ENCODE measurements at places on chromosomes 6 and 20.

GRCh38 chr6:64437996-64438395, 802.4 kb downstream of the PHF3 start:
- no peak for DNase-seq

DNA sequence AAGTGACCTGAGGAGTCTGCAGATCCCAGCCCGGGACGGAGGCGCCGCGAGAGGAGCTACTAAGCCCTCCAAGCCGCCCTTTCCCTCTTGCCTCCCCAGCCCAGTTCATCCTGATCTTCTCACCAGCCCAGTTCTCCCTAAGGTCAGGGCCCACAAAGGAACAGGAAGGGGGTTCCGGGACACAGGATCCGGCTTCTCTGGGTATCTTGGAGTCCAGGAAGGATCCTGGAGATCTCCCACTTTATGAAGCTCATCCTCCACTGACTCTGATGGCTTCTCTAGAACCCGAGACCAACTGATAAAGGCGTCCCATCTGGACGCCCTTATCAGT, 36.9 kb upstream of the HLA-C start:
- no peak for DNase-seq

DNA sequence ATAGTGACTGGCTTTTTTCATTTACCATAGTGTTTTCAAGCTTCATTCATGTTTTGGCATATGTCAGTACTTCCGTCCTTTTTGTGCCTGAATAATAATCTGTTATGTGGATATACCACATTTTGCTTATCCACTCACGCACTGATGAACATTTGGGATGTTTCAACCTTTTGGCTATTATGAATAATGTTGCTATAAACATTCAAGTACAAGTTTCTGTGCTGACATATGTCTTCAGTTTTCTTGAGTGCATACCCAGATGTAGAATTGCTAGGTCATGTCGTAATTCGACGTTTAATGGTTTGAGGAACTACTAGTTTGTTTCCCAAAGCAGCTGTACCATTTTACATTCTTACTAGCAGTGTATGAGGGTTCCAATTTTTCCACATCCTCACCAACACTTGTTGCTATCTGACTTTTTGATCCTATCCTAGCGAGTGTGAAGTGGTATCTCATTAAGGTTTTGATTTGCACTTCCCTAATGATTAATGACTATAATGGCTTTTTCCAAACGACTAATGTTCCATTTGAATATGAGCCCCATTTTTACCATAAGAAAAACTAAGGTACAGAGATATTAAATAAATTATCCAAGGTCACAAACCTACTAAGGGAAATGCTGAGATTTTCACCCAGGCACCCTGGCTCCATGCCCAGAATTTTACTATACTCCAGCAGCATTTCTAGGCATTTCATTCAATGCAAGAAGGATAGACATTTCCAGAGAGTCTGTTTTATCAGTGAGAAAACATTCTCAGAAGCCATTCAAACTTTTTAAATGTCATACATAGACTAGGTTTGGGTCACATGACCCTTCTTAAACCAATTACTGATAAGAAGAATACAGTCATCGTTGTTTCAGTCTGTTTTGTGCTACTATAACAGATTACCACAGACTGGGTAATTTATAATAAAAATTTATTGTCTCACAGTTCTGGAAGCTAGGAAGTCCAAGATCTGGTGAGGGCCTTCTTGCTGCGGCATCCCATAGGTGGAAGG, 71.1 kb upstream of the RUNX2 start:
- no peak for DNase-seq

- DNase-seq = no peak
Measured at GRCh38 chr6:108941859-108942258, 93.6 kb downstream of the ARMC2 start.

GRCh38 chr6:37452522-37452921, 19.5 kb downstream of the CMTR1 start:
- DNase-seq = no peak

GRCh38 chr6:112649853-112650252, 302.7 kb downstream of the RFPL4B start:
- no peak for DNase-seq

GRCh38 chr6:111912904-111913303, 39.7 kb upstream of the FYN start:
- DNase-seq = no peak

DNA sequence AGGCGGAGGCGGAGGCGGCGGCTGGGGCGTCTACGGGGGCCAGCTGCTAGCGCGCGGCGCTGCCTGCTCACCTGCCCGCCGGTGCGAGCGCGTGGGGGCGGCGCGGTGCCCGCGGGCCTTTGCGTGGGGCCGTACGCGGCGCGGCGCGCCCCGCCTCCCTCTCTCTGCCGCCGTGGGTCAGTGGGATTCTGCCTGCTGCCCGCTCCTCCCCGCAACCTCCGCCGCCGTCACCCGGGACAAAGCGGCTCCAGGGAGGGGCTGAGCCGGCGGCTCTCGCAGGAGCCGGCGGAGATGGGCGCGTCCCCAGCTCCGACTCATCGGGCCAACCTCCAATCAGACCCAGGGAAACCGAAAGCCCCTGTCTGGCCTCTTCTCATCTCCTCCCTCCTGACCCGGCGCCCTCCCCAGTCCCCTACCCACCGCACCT, at the start of gene RCAN2:
RCAN2 (minus strand) TSS at position 249 of the 427 bp plus-strand sequence.
- peak; percentile 31 for DNase-seq

DNA sequence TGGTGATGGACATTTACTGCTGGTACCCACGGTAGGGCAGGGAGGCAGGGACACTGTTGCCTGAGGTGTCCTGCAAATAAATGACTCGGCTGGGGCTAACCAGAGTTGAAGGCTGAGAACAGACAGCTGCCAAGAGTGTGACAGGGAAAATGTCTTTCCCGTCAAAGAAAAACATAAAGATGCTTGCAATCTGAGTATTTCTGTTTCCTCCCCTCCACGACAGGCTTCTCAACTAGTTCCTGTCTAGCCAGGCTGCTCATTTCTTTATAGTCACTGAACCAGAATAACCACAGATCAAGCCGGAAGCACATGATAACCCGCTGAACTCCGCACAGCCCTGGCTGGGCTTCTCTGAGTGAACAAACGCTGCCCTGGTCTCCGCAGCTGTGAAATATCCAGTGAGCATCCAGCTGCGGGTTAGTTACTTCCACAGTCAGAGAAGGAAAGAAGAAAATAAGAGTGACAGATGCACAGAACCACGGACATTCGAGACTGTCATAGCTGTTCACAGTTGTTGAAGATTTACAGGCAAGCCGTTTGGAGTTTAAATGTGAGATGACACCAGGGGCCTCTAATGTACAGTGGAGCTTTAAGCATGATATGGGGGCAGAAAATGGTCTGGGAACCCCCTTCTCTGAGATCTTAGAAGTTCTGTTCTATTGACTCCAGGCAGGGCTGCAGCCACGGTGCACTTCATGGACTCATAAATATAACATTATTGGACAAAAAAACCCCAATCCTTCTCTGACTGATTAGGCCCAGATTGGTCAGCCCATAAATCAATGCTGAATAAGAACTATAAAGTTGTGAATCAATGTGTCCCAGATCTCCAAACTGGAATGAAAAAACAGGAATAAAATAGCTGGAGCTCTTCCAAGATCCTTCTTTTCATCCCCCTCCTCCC, 299.9 kb upstream of the SUPT3H start:
- DNase-seq = peak; percentile 6

DNA sequence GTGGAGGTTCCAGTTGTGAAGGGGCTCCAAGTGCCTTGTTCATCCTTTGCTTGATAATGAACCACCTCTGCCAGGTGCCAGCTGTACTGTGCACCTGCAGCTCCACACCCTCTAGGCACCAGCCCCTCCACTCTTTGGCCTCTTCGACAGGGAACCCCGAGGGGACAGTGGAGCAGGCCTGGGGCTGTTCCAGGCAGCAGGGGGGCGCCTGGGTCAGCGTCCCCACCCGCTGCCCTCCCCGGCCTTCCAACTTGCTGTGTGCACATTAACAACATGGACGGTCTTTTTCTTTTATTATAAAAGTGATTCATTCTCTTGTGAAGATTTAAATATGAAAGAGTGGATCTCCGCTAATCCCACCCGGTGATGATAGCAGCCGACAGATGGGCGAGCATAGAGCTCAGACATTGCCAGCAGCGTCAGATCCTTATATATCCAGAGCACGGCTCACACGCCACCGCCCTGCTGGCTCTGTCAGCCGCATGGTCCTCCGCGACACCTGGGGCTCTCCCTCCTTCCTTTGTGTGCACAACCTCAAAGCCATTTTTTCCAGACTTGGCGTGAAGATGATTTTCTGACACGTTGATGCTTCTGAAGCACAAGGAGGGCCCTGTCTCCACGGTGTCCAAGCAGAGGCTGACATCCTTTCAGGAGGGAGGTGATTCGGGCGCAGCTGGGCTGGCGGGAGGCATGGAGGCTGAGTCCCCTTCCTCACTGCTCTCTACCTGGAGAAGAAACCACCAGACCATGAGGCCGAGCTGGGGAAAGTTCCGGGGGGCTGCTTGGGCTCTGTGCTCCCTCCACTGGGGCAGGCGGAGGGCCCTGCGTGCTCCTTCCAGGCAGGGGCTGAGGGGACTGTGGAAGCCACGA, 22.2 kb upstream of the MRGBP start:
- no peak for DNase-seq

GRCh38 chr6:168627506-168628175, 186.7 kb downstream of the SMOC2 start:
- no peak for DNase-seq

GRCh38 chr20:18548465-18548864, 18.8 kb upstream of the SMIM26 start:
- DNase-seq = no peak

DNA sequence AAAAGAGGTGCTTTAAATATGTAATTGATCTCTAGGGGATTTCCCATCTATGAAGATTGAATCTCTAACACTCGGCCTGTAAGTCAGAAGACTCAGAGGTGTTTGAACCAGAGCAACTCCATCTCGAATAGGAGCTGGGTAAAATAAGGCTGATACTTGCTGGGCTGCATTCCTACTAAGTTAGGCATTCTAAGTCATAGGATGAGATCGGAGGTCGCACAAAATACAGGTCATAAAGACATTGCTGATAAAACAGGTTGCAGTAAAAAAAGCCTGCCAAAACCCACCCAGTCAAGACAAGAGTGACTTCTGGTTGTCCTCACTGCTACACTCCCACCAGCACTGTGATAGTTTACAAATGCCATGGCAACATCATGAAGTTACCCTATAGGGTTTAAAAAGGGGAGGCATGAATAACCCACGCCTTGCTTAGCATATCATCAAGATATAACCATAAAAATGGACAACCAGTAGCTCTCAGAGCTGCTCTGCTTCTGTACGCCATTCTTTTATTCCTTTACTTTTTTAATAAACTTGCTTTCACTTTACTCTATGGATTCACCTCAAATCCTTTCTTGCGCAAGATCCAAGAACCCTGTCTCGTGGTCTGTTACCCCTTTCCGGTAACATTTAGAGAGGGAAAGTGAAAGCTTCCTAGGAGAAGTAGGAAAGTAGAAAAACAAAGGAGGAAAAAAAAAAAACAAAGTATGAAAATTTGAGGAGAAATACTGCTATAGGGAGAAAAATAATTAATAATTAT, 129.7 kb upstream of the PHACTR1 start:
- DNase-seq = no peak

DNA sequence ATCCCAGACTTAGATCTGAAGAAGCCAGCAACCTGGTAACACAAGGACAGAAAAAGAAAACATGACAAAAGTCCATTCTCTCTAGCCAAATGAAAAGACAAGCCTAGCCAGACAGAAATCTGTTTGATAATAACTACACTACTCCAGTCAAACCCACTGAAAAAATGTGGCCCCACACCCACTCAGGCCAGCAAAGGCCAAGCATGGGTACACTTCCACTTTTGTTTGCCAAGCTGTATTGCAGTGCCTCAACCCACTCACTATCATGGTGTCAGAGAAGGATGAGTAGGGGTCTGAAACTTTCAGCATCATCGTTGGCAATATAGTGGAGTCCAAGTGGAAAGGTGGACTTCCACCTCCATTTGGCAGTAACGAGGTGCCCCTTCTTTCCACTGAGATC, 45.8 kb downstream of the EPM2A start:
- DNase-seq = no peak

DNA sequence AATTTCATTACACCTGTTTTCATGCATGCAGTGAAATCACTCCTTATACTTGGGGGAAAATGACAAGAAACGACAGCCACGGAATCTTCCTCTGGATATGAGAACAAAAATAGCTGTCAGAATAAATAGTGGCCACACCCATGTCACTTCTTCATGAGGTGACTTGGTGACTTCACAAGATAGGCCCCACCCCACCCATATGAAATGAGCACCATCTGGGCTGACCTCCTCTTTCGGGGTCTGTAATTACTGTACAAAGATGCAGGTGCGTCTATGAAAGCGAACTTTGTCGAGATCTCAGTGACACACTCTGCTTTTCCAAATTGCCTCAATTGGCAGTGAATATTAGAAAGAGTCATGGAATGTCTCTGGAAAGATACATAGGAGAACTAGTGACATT, 184.2 kb upstream of the CCN2 start:
- DNase-seq = no peak

- DNase-seq = no peak
Measured at GRCh38 chr6:109955491-109955890, 22.6 kb upstream of the GPR6 start.

DNA sequence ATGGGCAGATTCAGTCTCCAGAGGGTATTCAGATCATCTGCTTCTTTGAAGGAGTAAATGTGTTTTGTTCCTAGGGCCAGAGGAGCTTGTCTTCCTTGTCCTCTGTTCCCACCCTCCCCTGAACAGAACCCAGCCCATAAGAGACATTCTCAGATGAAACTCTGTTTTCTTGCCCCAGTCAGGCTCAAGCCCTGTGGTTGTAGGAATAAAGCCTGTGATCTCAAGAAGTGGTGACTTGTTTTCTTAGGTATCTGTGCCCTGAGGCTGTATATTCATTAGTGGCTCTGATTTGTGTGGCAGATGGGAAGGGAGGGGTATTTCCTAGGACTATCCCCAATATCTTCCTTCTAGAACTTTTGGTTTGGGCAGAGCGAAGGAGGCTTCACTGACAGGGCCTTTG, 27.9 kb downstream of the GSS start:
- no peak for DNase-seq

DNA sequence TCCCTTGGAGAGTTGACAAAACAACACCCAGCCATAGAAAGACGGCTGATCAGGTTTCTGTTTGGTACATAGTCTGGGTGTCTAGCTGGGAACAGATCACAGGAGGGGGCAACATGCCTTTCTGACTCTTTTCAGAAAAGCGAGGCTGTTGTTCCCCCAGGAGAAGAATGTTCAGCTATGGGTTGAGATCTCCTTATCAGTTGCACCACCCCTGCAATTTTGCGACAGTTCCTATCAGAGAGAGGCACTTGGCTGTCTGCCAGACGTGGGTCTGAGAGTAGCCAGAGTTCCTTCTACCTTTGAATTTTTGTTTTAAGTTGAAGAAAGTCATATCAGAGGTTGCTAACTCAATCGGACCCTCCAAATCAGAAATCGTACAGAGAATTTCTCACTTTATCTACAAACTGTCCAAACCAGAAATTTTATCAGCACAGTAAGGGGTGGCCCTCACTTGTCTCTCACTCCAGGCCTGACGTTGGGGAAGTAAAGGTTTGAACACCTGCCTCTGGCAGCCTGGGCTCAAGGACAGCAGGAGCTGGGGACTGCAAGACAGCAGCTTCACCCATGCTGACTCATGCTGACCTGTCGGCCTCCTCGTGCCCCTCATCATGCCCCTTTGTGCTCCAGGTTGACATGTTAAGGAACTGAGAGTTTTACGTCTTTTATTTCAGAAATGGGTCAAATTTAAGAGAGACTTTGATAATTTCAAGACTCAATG, 42.3 kb downstream of the TMC2 start:
- DNase-seq = no peak

All from substantia nigra (tissue), 51 donors.